ENCODE measurements at places on chromosomes 3 and 15.

- no peak for DNase-seq
Measured at GRCh38 chr3:16864610-16865313, 20.0 kb upstream of the PLCL2 start.

DNA sequence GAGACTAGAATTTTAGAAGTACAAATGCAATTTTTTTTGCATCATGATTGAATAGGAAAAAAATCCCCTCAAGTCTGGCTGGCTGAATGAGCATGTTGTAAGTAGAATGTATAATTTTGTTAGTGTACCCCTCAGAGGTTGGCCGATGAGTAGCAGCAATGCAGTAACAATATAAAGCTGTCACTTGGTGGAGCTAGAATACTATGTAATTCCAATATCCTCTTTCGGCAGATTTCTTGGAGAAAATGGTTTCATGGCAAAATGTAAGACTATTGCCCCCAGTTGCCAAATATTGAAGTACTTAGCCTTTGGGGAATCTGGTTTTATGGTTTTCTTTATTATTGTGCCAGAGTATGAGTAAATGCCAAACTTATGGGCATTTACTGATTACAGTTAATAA is 39.8 kb upstream of the SGO1 start:
- DNase-seq: no peak

DNA sequence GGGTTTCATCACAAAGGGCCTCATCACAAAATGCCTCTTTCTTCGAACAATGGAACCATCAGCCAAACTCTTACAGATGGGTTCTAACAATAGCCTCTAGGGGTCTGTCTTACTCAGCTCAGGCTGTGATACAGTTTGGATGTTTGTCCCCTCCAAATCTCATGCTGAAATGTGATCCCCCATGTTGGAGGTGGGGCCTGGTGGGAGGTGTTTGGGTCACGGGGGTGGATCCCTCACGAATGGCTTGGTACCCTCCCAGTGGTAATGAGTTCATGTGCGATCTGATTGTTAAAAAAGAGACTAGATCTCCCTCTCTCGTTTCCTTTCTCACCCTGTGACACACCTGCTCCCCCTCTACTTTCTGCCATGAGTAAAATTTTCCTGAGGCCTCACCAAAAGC is 47.9 kb upstream of the LIPC start:
- DNase-seq: no peak

- no peak for DNase-seq
Measured at GRCh38 chr3:142027735-142028134, 121.6 kb downstream of the TFDP2 start.

- DNase-seq: no peak
Measured at GRCh38 chr15:68097029-68097428, 42.9 kb downstream of the PIAS1 start.

DNA sequence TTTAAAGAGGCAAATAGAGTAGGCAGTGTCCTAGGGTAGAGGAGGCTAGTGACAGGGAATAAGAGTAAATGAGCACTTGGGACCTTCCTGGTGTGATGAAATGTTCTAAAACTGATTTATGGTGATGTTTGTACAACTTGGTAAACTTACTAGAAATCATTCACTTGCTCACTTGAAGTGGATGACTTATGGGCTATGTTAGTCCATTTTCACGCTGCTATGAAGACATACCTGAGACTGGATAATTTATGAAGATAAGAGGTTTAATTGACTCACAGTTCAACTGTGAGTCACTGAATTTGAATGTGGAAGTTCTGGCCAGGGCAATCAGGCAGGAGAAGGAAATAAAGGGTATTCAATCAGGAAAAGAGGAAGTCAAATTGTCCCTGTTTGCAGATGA is 31.7 kb upstream of the DHX36 start:
- DNase-seq: no peak

DNA sequence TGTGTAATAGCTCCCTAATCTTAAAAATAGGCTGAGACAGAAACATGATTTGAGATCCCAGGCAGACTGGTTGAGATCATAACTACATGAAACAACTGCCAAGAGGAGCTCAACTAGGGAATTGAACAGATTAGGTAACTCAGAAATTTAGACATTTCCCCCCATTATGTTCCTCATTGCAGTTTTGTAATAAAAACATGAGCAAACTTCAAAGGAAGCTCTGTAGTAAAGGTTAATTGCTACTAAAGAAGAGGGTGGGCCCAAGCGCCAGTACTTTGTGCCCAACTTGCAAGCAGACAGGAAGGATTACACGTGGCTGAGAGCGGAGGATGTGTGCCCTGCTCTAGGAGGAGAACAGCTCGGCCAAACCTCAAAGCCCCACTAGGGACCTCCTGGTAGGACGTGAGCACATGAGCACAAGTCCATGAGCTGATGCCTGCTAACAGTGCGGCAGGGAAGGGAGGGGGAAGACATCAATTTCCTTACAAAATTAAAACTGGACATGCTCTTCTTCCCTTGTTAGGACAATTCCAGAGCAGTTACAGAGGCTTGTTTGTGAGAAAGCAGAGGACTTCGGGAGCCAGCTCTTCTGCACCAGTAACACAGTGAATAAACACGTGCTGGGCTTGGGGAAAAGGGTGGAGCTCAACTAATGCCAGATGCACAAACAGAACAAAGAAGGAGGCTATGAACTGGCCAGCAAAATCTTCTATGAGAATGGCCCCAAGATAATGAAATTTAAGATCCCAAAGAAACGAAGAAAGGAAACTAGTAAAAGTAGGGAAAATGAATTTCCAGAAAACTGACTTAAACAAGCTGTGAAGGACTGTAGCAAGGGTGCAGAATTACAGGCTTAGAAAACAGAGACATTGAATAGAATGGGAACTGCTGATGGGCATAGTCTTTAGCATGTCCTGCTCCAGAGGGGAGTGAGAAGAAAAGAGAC is 275.5 kb downstream of the MECOM start:
- DNase-seq: no peak

- DNase-seq: peak; percentile 37
Measured at GRCh38 chr15:70023769-70024491, 73.8 kb downstream of the TLE3 start.

DNA sequence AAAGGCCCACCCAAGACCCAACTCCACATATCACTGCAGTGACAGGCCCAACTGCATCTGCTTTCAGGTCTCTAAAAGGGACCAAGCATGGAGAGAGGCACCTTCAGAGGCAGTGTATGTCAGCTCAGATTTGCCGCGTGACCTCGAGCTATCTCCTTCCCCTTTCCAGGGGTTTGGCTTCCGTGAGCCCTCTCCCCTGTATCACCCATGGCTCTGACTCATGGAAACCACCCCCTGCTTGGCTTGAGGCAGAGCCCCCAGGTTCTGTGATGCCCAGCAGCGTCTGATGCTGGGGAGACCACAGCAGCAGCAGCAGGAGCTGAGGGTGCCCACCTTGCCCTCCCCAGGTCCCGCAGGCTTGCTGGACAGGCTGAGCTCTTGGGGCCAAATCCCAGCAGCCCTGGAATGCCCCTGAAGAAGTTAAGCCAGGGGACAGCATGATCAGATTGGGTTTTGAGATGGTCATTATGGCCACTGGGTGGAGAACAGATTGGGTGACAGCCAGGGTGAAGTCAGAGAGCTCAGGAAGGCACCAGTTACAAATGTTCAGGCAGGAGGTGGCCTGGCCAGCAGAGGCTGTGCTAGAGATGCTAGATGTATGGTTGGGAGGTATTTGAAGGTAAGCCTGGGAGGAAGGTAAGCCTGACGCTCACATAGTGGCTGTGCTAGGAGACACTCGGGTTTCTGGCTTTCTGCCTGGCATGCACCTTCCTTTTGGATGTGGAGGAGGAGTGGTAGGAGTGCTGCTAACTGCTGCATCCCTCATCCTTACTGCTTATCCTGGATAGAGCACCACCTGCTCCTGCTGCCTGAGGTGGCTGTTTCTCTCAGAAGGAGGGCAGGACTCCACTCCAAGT is 42.9 kb downstream of the FGD5 start:
- DNase-seq: no peak

GRCh38 chr15:52383100-52383588 is 87.5 kb upstream of the MYO5C start:
- peak; percentile 6 for DNase-seq

DNA sequence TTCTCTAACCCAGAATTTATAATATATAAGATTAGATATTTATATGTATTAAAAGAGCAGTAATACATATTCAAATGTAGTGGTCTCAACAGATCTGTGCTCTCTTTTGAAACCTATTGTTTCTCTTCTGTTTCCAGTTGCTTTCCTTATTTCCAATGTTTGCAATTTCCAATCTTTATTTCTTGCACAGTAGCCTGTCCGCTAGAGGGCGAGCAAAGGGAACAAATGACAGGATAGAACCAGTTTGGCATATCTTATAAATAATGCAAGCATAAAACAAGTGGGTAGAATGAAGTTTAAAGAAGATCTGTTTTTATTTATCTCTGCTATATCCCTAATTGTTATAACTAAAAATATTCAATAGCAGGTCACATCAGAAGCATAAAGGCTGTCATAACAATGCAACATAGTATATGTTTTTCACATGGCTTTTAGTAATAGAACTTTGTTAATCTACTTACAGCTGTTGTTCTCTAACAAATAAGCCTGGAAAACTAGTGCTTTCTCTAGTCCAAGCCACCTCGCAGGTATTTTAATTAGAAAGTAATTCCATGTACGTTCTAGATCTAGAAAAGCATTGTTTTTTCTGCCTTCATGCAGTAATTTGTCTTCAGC is 15.1 kb upstream of the TCAIM start:
- DNase-seq: no peak

DNA sequence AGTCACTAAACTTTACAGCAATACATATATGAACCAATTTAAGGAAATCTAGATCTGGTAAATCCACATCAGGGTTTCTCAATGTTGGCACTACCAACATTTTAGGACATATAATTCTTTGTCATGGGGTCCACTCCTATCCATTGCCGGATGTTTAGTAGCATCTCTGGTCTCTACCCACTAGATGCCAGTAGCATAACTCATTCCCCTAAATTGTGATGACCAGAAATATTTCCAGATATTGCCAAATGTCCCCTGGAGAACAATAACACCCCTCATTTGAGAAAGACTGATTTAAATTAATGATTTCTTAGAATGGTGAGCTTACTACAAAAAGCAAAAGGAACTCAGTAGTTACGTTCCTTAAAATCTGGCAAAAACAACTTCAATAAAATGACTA is 23.1 kb upstream of the ANKRD28 start:
- DNase-seq: no peak

- peak; percentile 90 for DNase-seq
Measured at GRCh38 chr3:16174389-16174788, at the start of gene GALNT15. Gene GALNT15, plus strand, starts transcription at chr3:16174680. Its CDS starts 472 bp downstream, at chr3:16175152.

DNA sequence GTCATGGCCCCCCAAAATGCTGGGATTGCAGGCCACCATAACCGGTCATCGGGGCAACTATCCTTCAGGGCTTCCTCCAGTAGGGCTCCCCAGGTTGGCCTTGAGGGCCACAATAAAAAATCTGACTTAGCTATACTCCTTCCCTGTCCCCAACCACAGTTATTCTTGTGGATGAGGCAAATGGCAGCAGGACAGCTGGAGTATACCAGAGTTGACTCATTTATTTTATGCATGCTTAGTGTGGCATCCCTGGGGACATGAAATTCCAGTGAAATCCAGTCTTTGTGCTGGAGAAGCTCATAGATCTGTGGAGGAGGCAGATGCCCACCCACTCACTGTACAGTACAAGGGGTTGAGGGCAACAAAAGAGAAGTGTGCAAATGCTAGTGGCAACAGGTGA is 109.5 kb downstream of the RORA start:
- peak; percentile 8 for DNase-seq

GRCh38 chr3:196203846-196204245 is 7.4 kb downstream of the ZDHHC19 start:
- DNase-seq: no peak

GRCh38 chr3:114286266-114286665 is 7.6 kb upstream of the TIGIT start:
- no peak for DNase-seq

DNA sequence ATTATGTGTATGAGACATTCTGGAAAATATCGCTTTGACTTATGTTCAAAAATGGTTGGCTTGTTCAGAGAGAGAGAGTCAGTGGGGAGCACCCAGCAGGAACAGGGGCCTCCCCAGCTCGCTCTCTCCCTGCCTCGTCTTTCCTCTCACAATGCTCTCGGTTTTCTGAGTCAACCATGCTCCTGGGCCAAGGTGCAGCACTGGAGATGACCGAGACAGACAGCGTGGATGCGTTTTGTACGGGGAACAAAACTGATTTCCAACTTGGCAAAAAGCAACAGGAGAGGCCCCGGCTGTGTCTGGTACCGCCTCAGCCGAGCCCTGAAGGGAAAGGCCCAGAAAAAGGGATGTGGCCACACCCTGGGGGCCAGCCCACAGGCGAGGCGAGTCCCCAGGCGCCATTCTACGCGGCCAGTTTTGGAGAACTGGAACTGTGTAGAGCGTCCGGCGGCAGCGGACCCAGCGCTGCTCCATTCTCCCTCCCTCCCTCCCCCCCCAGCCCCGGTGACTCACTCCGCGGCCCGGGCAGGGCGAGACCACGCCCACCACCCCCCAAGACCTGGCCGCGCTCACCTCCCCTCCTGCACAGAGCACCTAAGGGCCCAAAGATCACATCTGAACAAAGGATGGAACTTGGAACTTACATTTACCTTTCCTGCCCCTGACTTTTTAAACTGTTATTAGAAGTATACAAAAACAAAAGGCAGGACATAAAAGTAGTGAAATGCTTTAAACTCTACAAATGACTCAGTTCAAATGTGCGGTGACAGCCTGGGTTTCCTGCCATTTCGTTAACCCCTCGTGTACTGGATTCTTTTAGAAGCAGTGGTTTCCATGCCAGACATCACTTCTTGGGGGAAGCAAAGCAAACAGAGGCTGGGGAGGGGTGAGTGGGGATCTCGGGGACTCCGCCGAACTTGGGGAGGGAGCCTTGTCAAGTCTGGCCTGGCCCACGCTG is 12.7 kb downstream of the ATP10A start:
- peak; percentile 84 for DNase-seq

DNA sequence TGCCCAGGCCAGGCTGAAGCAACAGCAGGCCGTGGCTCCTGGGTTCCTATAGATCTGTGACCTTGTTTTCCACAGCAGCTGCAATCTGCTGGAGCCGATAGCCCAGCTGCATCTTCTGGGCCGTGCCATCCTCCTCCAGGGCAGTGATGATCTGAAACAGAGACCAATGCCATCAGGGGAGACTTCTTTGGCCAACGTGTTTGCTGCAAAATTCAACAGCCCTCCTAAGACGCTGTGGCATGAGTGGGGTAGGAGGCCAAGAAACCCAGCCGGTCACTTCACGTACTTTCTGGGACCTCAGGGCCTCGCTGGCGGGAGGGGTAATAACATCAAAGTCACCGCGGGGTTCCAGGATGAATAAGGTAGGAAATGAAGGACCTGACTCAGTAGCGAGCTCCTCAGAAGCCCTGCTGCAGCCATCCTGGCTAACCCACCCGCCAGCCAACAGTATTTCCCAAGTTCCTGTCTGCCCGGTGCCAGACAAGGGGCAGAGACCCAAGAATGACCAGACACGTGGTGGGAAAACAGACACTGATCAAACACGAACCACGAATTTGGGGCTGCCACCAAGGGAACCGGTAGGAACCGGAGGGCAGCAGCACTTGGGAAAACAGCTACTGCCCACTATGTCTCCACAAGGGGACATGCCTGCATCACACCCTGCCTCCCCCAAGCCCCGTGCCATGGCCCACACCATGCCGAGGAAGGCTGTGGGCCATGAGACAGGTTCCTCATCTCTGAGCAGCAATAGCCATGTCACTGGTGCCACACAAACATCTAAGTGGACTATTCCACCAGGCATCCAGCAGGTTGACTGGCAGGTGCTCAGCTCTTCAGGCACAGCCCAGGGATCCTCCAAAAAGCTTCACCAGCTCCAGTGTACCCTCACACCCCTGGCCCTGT is 25.2 kb downstream of the PLXNB1 start:
- peak; percentile 1 for DNase-seq

GRCh38 chr15:36905908-36906307 is 194.4 kb downstream of the MEIS2 start:
- DNase-seq: no peak
